NCI-H446 treated with DMSO at 0.1 percent for 48 hours (cell line): ENCODE measurements at places on chromosomes 12 and 14.

DNA sequence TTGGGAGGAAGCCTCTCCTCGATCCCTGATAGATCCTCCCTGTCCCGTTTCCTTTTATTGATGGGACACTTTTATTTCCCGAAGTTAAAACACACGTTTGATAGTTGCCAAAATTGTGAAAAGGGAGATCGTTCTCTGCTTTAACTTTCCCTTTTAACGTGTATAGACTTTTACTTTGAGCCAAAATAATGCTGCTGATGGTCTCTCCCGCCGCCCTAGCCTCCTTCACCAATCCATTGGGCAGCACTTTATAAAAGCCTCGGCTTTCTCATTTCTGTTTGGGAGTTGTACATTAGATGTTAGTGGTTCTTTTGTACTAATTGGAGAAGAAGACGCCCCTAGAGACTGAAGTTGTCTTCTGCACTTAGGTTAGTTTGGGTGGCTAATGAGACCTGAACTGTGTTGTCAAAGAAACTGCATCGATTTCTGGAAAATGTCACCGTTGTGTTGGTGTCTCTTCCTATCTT is 1.4 kb downstream of the TMTC2 start:
- no peak for DNase-seq

DNA sequence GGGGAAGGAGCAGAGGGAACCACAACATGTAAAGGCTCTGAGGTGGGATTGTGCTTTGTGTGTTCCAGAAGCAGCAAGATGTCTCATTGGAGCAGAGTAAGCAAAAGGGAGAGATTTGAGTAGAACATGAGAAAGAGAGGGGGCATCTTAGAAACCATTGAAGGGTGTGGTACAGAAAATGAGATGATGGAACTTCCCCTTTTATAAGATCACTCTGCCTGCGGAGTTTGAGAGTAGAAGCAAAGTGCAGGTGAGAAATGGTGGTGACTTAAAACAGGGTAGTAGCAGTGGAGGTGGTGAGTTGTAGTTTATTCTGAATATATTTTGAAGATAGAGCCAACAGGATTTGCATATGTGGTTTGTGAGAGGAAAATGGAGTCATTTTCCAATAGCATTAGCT is 56.0 kb downstream of the FBXO34 start:
- no peak for DNase-seq

DNA sequence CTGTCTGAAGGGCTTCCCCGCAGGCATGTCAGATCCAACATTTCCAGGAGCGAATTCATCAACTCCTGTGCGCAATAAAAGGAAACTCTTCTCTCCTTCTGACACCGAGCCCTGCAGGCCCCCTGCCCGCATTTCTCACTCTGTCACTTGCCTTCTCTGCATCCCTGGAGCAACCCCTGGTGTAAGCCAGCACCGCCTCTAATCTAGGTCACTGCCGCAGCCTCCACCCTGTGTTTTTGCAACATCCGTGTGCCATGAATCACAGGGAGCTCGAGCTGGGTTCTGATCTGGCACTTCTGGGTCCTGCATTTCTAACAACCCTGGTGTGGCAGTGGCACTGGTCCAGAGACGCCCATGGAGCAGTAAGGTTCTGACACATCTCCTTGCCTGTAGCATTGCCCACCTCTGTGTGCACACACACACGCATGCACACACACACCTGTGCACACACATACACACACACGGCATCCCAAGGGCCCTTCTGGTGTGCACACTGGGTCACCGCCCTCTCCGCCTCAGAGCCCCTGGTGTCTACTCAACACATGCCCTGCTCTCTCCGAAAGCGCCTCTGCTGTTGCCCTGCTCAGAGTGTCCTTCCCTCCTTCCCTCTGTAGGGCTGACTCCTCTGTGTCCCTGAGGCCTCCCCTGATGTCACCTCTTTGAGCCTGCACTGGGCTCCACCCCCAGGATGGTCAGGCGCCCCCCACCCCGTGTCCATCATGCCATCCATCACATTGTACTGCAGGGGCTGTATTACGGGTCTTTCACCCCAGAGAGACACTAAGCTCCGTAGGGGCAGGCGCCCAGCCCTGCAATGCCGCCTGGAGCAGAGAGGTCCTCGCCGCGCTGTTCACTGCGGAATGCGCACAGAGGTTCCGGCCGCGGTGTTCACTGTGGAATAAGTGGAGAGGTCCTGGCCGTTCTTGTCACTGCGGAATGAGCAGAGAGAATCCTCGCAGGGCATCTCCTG is 111.4 kb upstream of the SFSWAP start:
- no peak for DNase-seq

- no peak for DNase-seq
These were observed 42.6 kb upstream of the POC1B start for GRCh38 chr12:89568484-89568883.

DNA sequence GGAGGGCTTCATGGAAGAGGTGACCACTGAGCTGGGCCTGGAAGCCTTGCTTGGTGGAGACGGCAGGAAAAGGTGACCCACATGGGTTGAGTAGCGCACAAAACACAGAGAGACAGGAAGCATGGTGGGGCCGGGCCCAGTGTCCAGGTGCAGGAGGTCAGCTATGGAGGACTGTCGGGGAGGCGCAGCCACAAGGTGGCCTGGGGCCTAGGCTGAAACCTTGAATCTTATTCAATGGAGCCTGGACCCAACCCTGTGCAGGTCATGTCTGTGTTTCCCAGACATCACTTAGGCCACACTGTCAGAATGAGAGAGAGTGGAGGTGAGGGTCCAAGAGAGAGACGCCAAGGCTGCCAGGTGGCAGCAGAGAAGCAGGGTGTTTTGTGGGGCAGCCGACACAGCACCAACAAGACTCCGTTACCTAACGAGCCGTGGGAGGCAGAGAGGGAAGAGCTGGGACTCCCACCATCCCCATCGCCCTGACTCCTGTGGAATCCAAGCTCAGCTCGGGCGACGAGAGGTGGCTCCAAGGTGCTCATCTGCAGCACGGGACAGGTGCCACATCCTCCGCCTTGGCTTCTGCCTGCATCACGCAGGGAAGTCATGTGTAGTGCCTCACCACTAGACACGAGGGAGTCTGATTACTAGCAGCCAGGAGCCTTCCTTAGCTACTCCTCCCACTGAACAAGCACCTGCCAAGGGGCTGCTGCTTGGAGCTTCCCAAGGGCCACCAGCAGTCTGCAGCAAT is 38.7 kb downstream of the DEGS2 start:
- no peak for DNase-seq

GRCh38 chr12:47343684-47344567 is 264.2 kb upstream of the AMIGO2 start:
- no peak for DNase-seq

DNA sequence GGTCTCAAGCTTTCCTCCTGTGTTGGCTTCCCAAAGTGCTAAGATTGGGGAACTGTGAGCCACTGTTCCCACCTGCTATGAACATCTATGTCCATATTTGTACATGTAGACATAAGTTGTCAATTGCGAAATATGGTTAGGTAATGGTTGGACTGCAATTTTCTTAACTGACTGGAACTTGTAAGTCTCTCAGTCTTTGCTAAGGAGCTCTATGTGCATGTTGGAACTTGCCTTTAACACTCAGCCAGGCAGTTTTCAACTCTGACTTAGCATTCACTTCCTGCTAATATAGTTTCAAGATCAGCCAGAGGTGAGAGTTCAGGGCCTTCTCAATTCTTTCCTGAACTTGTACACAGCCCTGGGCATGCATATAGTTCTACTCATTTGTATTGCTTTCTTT is 44.5 kb upstream of the EEA1 start:
- DNase-seq = no peak

GRCh38 chr14:41662780-41663472 is 56.2 kb downstream of the LRFN5 start:
- no peak for DNase-seq

DNA sequence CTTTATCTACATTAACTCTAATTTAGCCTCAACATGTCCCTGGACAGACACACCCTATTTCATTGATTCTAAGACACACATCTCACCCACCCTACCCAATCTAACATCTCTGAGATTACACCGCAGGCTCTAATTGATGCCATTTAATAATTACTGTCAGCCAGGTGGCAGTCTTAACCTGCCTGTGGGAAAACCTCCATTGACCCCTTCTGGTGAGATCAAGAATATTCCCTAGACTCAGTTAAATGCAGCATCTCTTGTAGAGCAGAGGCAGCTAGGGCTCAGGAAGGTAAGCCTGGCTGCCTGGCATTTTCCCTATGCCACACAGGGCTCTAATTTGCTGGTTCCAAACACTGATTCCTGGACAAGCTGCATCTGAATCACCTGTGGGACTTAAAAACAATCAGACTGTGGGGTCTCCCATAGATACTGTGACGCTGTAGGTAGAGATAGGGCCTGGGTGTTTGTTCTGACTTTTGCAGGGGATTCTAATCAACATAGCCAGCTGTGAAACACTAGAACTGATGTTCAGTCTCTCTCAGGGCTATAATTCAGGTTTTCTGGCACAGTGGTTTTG is 14.3 kb downstream of the MCRS1 start:
- no peak for DNase-seq

GRCh38 chr12:89490922-89491321 is 33.7 kb downstream of the GALNT4 start:
- no peak for DNase-seq

DNA sequence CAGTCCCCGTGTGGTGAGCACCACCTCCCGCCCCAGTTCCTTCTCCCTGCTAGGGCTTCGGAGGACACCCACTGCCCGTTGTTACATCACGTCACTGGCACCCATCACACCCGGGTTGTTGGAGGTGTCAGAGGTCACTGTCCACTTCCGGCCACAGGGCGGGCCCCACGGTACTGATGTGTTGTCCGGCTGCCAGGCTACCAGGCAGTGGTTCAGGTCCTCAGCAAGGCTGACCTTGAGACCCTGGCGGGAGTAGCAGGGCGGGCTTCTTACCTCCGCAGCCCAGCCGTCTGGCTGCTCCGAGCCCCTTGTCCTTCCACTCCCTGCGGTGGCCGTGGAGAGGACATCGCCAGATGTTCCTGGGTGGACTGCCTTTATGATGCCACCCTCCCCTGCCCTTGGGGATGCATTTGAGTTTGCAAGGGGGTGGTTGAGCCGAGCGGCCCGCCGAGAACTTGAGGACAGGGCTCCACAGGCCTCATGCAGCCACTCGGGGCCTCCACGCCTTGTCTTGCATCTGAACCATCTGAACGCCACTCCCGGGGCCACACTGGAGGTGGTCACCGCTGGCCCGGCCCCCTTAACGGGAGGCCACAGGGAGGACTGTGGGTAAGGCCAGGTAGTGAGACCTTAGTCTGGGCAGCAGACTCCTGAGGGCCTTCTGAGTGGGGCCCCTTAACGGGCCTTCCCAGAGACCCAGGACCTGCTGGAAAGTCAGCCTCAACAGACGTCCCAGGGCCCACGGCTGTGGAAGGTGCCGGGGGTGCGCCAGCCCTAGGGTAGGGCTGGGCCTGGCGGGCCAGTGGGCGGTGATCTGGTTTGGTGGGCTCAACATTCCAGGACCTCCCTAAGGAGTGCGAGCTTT is 27.1 kb upstream of the PLD4 start:
- DNase-seq = no peak

GRCh38 chr14:53516261-53516774 is 363.2 kb upstream of the DDHD1 start:
- no peak for DNase-seq

- no peak for DNase-seq
These were observed 315.6 kb upstream of the ATP2B1 start for GRCh38 chr12:90024262-90024661.

- no peak for DNase-seq
These were observed 246.9 kb downstream of the DPF3 start for GRCh38 chr14:72646861-72647528.

DNA sequence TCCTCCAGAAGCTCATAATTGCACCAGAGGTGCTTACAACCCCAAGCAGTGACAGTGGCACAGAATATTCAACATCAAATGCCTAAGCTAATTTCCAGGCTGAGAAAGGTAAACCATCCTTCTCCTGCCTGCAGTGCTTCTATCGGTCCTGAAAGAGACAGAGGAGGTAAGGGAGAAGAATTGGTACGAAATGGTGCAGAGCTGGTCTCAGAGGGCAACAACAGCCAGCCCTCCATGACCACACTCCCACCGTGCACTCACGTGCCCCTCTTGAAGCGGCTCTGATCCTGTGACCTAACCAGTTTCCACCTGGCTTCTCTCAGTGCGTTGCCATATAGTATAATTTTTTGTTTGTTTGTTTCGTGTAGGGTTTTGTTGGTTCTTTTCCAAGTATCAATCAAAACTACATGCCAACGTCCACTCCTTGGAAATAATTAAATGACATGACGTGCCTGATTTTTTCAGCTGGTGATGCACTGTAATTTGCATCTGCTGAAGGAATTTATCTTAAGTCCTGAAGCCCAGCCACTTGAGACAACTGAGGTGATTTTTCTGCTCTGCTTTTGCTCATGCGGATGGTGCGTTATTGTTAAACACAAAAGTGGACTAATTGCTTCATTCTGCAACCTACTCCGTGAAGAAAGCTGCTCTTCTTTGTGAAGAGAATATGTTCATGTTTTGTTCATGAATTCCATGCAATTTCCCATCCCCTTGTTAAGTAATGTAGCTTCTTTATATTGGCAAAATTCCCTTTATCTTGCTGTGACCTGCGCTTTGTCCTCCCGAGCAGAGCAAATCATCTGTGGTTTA is 1.3 kb upstream of the ATP2A2 start:
- DNase-seq = no peak

DNA sequence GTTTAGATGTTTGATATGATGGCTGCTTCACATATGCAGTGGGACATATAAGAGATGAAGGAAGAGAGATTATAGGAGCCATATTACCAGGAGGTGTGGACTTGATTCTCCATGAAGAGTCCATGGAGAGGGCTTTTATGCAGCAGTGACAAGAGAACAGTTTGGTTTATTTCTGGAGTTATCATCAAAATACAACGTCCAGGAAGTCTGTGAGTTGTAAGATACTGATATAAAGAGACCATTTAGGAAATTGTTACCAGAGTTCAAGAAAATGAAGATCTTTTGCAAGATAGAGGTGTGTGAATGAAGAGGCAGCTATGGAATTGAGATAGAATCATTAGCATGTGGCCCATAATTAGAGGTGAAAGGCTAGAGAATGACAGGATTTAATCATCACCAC is 431.7 kb downstream of the NPAS3 start:
- no peak for DNase-seq

GRCh38 chr14:105899657-105900397 is 373.4 kb downstream of the TMEM121 start:
- DNase-seq = no peak

DNA sequence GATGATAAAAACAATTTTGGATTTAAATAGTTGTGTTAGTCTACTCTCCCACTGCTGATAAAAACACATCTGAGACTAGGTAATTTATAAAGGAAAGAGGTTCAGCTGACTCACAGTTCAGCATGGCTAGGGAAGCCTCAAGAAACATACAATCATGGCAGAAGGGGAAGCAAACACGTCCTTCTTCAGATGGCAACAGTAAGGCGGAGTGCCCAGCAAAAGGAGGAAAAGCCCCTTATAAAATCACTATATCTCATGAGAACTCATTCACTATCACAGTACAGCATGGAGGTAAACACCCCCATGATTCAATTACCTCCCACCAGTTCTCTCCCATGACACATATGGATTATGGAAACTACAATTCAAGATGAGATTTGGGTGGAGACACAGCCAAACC is 632.1 kb downstream of the SLC16A7 start:
- DNase-seq = no peak

GRCh38 chr14:79179985-79180384 is 1009.8 kb downstream of the NRXN3 start:
- no peak for DNase-seq

GRCh38 chr12:3250576-3250975 is 173.4 kb downstream of the TSPAN9 start:
- DNase-seq = no peak

- no peak for DNase-seq
These were observed 39.7 kb upstream of the EML1 start for GRCh38 chr14:99753225-99754140.

GRCh38 chr14:29759521-29760340 is 167.9 kb downstream of the PRKD1 start:
- DNase-seq = no peak

- no peak for DNase-seq
These were observed 146.6 kb upstream of the PLEKHG7 start for GRCh38 chr12:92556141-92556540.
